ENCODE measurements at places on chromosomes 16 and 17. TPM values are rescaled to one million over a fixed set of nuclear protein-coding genes. Genes with fewer than 3 reads are reported as not detected.

Gene KRTAP4-4
- total RNA-seq, result not detected

Gene ZNF423
- total RNA-seq, result 44.8 TPM

Gene SNX11
- 16.6 TPM for total RNA-seq

DNA sequence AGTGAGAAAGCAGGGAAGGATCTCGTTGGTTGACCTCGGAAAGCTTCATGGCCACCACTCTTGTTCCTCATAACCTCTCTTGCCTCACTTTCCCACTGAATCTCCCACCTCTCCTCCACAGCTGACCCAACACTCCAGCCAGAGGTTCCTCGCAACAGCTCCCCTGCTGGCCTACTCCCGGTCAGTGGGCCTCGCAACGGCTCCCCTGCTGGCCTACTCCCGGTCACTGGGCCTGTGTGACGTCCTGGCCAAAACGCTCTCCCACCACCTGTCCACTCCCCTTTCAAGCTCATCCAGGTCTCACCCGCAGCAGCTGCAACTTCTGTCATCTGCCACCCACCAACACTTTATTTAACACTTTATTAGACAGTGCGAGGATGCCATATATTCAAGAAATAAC is 149.1 kb downstream of the VPS53 start:
- DNase-seq, result peak; percentile 24
- H3K4me1 ChIP-seq, result peaks cover 39% of the 10 kb centered on the region
- peak overlapping the region; percentile 68 for H3K4me3 ChIP-seq
- H3K27ac ChIP-seq, result no peak overlapping the region
- H3K36me3 ChIP-seq, result peaks cover 27% of the 10 kb centered on the region
- H3K27me3 ChIP-seq, result peaks cover 3% of the 10 kb centered on the region

GRCh38 chr17:62681939-62682381 is 54.5 kb downstream of the MRC2 start:
- H3K4me3 ChIP-seq, result no peak overlapping the region
- no peaks in the 10 kb centered on the region for H3K4me1 ChIP-seq
- H3K27ac ChIP-seq, result no peak overlapping the region
- H3K36me3 ChIP-seq, result peaks cover 13% of the 10 kb centered on the region
- H3K27me3 ChIP-seq, result peaks cover 6% of the 10 kb centered on the region

DNA sequence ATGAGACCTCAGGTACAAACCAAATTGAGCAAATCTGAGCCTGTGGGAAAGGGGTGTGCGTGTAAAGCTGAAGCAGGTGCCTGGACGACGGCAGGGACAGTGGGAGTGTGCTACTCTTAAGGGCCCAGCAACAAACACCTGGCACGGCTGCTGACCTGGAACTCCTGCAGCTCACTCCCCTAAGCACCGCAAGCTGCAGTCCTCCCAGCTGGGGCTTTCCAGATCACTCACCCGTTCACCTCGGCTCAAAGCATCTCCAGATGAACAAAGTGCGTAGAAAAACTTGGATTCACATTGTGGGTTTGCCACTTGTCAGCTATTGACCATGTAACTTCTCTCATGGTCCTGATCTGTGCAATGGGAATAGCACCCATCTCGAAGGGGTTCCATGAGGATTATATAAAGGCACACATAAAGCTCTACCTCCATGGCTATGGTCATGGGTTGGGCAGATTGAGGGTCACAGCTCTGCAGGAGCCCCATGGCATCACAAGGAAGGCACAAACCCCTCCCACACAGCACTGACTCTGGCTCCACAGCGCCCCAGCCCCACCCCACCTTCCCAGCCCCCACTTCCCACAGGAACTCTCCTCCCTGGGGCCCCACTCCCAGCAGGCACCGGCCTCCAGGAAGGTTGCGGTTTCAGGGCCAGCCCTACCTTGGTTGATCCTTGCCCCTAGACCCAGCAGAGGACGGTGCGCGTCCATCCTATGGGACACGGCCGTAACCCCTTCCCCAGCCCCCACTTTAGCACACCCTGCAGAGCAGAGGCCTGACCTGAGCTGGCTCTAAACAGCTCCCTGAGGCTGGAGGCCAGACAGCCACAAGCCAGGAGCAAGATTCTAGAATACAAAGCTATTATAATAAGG is 21.9 kb downstream of the ST3GAL2 start:
- H3K4me3 ChIP-seq, result no peak overlapping the region
- no peak overlapping the region for H3K27ac ChIP-seq
- DNase-seq, result no peak
- peaks cover 8% of the 10 kb centered on the region for H3K27me3 ChIP-seq
- H3K4me1 ChIP-seq, result peaks cover 55% of the 10 kb centered on the region

- peaks cover 10% of the 10 kb centered on the region for H3K27me3 ChIP-seq
- H3K4me3 ChIP-seq, result no peak overlapping the region
- H3K27ac ChIP-seq, result no peak overlapping the region
- peaks cover 33% of the 10 kb centered on the region for H3K4me1 ChIP-seq
- DNase-seq, result no peak
- peaks cover 7% of the 10 kb centered on the region for H3K36me3 ChIP-seq
Observed at GRCh38 chr17:63479495-63480184, 2.8 kb downstream of the ACE start.

- H3K4me1 ChIP-seq, result no peaks in the 10 kb centered on the region
- H3K27me3 ChIP-seq, result peaks cover 4% of the 10 kb centered on the region
- no peak overlapping the region for H3K27ac ChIP-seq
- DNase-seq, result no peak
- H3K4me3 ChIP-seq, result no peak overlapping the region
Observed at GRCh38 chr17:72171703-72172667, 51.2 kb downstream of the SOX9 start.

DNA sequence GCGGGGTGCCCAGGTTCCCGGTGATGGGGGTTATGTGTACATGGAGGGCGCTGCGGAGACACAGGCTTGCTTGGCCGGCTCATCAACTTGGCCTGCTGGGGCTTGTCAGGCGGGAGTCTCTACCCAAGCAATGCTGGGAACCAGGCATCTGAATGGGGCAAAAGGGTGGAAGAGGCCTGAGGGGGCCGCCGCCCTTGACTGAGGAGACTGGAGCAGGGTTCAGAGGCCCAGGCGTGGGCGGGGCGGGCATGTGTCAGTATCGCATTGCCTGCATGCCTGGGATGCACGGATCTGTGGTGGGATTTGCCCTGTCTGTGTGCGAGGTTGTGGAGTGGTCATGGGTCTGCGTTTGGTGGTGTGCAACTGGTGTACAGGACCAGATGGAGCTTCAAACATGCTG is 21.1 kb downstream of the ARHGAP23 start:
- peaks cover 45% of the 10 kb centered on the region for H3K4me1 ChIP-seq
- H3K36me3 ChIP-seq, result peaks cover 10% of the 10 kb centered on the region
- H3K4me3 ChIP-seq, result peak overlapping the region; percentile 79
- DNase-seq, result no peak
- H3K27ac ChIP-seq, result peak overlapping the region; percentile 92

GRCh38 chr16:67345401-67345800 is 18.8 kb downstream of the LRRC36 start:
- peaks cover 35% of the 10 kb centered on the region for H3K4me1 ChIP-seq
- H3K4me3 ChIP-seq, result no peak overlapping the region

DNA sequence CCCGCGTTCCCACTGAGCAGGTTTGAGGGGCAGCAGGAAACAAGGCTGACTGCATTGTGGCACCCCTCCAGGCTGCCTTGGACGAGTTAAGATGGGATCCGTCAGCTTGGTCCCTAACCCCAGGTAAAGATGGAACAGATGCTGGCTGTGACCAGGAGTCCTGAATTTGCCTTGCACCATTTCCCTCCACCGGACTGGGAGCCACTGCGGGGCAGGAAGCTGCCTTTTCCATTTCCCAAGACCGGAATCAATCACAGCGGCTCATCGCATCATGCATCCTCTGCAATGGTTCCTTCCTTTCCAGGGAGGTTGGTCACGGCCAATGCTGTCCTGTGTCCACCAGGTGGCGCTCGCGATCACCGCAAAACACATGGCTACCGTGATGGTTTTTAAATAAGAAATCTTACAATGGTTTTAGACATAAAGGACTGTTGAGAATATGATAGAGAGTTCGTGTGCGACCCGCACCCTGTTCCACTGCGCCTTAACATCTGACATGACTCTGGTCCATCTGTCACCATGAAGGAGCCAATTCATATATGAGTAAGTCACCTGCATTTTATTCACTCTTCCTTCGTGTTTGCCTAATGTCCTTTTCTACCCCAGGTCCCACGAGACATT is 6.8 kb upstream of the MEAK7 start:
- peak overlapping the region; percentile 30 for H3K27ac ChIP-seq
- peaks cover 3% of the 10 kb centered on the region for H3K27me3 ChIP-seq
- no peaks in the 10 kb centered on the region for H3K36me3 ChIP-seq
- H3K4me3 ChIP-seq, result no peak overlapping the region
- DNase-seq, result peak; percentile 84

GRCh38 chr17:78991906-78992532 is 12.3 kb upstream of the LGALS3BP start:
- peaks cover 19% of the 10 kb centered on the region for H3K36me3 ChIP-seq
- H3K27ac ChIP-seq, result no peak overlapping the region
- no peak overlapping the region for H3K4me3 ChIP-seq
- no peak for DNase-seq

DNA sequence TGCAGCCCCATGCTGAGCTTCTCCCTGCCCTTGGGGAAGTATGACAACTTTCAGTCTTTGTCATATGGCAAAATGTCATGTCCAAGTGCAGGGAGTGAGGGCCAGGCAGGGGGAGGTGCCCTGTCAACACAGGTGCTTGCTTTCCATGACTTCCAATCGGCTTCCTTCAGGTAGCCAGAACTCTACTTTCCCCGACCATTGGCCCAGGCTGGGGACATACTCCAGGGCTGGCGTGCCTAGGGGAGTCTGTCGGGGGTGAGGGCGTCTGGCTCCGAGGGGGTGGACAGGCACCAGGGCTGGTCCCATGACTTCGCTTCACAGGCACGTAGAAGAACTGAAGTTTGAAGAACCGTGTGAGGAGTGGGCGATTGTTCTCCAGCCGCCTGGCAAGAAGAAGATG is 19.8 kb upstream of the PIK3R6 start:
- peaks cover 23% of the 10 kb centered on the region for H3K36me3 ChIP-seq
- no peak for DNase-seq
- no peak overlapping the region for H3K27ac ChIP-seq
- no peak overlapping the region for H3K4me3 ChIP-seq
- H3K27me3 ChIP-seq, result peaks cover 4% of the 10 kb centered on the region
